Testis (tissue), 5 donors: ENCODE measurements at places on chromosomes 13 and 19.

- no peaks in the 10 kb centered on the region for H3K27me3 ChIP-seq
- no peaks in the 10 kb centered on the region for H3K36me3 ChIP-seq
- H3K4me3 ChIP-seq, result no peak overlapping the region
- no peaks in the 10 kb centered on the region for H3K4me1 ChIP-seq
- H3K27ac ChIP-seq, result no peak overlapping the region
Measured at GRCh38 chr13:112525356-112525945, 62.5 kb downstream of the TUBGCP3 start.

DNA sequence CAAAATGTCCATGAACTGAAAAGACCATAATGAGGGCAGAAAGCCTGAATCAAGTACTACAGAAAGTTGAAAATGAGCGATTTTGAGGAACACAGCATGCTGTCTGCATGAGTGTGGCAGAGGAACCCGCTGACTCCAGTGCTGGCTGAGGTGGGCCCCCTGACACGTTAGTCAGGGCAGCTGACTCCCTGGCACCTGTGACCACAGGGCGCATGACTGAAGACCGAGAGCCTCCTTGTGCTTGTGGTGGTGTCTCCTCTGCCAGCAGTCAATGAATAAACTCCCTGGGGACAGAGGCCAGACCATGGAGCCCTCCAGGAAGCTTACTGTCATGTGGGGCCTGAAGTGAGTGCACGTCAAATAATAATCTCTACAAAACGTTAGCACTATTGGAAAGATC is 38.4 kb upstream of the VSTM2B start:
- no peaks in the 10 kb centered on the region for H3K36me3 ChIP-seq
- H3K4me3 ChIP-seq, result no peak overlapping the region
- DNase-seq, result no peak
- no peak overlapping the region for H3K27ac ChIP-seq
- no peaks in the 10 kb centered on the region for H3K27me3 ChIP-seq
- H3K4me1 ChIP-seq, result no peaks in the 10 kb centered on the region

GRCh38 chr19:801861-802497 is 4.7 kb downstream of the PTBP1 start:
- no peaks in the 10 kb centered on the region for H3K36me3 ChIP-seq
- peaks cover 59% of the 10 kb centered on the region for H3K4me1 ChIP-seq
- DNase-seq, result peak; percentile 72
- H3K4me3 ChIP-seq, result no peak overlapping the region
- no peak overlapping the region for H3K27ac ChIP-seq

DNA sequence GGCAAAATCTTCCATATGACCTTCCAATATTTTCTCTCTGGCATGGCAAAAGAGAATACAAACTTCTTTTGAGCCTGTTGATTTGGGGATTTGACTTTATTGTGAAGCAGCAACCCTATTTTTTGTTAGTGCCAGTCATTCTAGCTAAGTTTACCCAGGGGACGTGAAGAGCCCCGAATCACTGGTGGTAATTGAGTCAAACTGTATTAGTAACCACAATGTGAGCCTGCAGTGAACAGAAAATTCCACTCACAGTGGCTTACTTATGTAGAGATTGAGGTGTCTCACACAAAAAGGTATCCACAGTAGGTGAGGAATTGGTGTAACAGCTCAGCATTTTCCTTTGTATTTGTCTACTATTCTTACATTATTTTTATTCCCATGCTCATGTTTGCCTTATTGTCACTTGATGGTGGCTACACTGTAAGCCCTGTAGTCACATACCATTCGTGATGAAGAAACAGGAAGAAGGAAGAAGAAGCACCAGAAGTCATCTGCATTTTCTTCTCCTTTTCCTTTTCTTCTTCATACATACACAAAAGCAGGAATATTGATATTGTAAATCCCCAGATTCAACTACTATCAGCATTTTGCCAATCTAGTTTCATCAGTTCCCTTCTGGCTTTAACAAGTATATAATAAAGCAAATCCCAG is 33.3 kb upstream of the MYCBP2 start:
- no peaks in the 10 kb centered on the region for H3K36me3 ChIP-seq
- H3K27me3 ChIP-seq, result no peaks in the 10 kb centered on the region
- H3K4me1 ChIP-seq, result no peaks in the 10 kb centered on the region
- no peak for DNase-seq
- H3K27ac ChIP-seq, result no peak overlapping the region

GRCh38 chr19:51695088-51695487 is 2.0 kb downstream of the SPACA6 start:
- H3K36me3 ChIP-seq, result no peaks in the 10 kb centered on the region
- DNase-seq, result no peak
- H3K27ac ChIP-seq, result no peak overlapping the region
- no peaks in the 10 kb centered on the region for H3K27me3 ChIP-seq
- H3K4me3 ChIP-seq, result no peak overlapping the region

DNA sequence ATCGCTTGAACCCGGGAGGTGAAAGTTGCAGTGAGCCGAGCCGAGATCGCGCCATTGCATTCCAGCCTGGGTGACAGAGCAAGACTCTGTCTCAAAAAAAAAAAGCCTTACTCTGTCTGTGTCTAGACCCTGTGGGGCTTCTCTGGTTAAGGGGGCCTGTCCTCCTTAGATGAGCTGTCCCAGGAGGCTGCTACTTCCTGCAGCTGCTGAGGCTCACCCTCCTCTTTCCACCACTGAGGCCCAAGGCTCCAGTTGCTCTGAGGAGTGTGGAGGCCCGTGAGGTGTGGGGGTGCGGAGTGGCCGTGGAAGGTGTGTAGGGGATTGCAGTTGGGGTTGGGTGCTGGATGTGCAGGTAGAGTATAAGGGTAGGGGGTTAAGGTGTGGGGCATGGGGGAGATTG is 22.1 kb upstream of the RASA3 start:
- no peak overlapping the region for H3K27ac ChIP-seq

GRCh38 chr19:42433503-42434260 is 6.5 kb upstream of the LIPE start:
- DNase-seq, result peak; percentile 82
- H3K27ac ChIP-seq, result peak overlapping the region; percentile 45
- H3K4me1 ChIP-seq, result peaks cover 9% of the 10 kb centered on the region
- no peak overlapping the region for H3K4me3 ChIP-seq

- H3K4me3 ChIP-seq, result no peak overlapping the region
- H3K27me3 ChIP-seq, result no peaks in the 10 kb centered on the region
- DNase-seq, result no peak
- H3K4me1 ChIP-seq, result peaks cover 9% of the 10 kb centered on the region
- no peak overlapping the region for H3K27ac ChIP-seq
Measured at GRCh38 chr13:51910508-51910907, 48.7 kb downstream of the CCDC70 start.

GRCh38 chr19:19552798-19553197 is 14.7 kb downstream of the CILP2 start:
- H3K4me1 ChIP-seq, result no peaks in the 10 kb centered on the region
- no peak overlapping the region for H3K27ac ChIP-seq
- H3K4me3 ChIP-seq, result no peak overlapping the region
- H3K36me3 ChIP-seq, result no peaks in the 10 kb centered on the region
- DNase-seq, result no peak
- no peaks in the 10 kb centered on the region for H3K27me3 ChIP-seq

DNA sequence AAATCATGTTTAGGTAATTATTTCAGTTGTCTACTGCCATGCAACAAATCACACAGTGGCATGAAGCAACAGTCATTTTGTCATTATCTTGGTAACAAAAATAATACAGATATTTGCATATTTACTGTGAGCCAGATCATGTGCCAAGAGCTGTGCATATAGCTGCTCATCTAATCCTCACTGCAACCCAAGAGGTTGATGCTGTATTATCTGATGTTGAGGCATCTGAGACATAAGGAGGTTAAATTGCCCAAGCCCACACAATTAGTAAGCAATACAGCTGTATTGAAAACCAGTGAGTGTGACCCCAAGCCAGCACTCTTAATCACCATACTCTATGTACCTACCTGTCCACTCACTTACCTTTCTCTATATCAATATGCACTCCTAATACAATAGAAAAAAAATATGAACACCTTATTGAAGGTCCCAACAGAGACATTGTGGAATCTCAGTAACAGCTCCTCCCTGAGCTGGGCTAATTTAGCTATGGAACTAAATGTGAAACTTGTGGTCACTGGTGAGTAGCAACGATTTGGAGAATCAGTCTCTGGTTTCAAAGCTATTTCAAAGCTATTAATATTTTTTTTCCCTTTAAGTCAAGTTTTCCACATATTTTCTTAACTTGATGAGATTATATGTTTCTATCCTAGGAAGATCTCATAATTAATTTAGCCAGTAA is 185.2 kb downstream of the KLF12 start:
- no peak overlapping the region for H3K27ac ChIP-seq
- H3K27me3 ChIP-seq, result no peaks in the 10 kb centered on the region
- no peaks in the 10 kb centered on the region for H3K36me3 ChIP-seq
- no peak for DNase-seq

DNA sequence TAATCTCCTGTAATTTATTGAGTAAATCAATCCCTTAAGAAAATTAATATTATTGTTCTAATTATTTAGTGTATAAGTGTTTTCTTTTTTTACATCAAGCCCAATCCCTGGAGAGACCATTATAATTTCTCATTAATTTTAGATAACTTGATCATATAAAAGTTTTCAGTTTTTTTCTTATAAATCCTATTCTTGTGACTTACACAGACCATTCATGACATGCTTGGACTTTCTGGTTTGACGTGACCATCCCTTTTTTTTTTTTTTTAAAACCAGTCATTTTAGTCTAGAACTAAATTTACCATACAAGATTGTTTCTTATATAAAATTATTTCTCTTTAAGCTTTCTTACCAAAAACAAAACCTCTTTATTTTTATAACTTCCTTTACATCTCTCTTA is 5.4 kb upstream of the MTRF1 start:
- no peak for DNase-seq
- no peak overlapping the region for H3K27ac ChIP-seq
- H3K27me3 ChIP-seq, result no peaks in the 10 kb centered on the region
- no peaks in the 10 kb centered on the region for H3K36me3 ChIP-seq
- no peaks in the 10 kb centered on the region for H3K4me1 ChIP-seq
- no peak overlapping the region for H3K4me3 ChIP-seq

DNA sequence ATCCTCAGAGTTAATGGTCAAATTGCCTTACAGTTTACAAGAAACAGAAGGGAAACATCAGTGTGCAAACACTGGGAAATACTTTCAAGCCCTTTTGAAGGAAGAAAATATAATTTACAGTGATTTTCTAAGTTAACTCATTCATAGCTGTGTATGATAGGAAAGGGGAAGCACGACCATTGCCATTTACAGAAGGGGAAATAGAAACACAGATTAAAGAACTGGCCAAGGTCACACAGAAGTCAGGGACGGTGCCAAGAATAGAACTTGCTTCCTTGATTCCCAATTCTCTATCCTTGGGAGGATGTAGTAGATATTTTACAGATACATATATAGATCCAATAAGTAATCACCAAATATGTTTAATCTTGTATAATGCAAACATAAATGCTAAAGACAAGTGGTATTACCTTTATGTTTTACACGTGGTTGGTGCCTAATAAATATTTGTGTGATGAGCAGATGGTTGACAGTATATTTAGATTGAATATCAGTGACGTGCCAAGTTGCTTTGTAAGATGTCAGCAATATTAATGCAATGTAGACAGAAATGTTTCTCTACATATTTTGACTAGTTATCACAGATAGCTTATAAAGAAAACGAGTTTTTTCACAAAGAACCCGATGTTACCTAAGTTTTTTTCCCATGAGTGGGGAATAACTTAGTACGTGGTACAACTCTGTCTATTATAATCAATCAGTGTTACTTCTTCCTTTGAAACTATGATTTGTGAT is 73.1 kb downstream of the FLT1 start:
- no peak for DNase-seq
- H3K27me3 ChIP-seq, result no peaks in the 10 kb centered on the region
- no peaks in the 10 kb centered on the region for H3K4me1 ChIP-seq
- H3K4me3 ChIP-seq, result no peak overlapping the region
- H3K27ac ChIP-seq, result no peak overlapping the region
- no peaks in the 10 kb centered on the region for H3K36me3 ChIP-seq

- peaks cover 10% of the 10 kb centered on the region for H3K4me1 ChIP-seq
- H3K27ac ChIP-seq, result no peak overlapping the region
- no peaks in the 10 kb centered on the region for H3K36me3 ChIP-seq
- DNase-seq, result peak; percentile 23
- H3K4me3 ChIP-seq, result peak overlapping the region; percentile 32
Measured at GRCh38 chr13:57634839-57635165, 3.3 kb downstream of the PCDH17 start.

- H3K27me3 ChIP-seq, result no peaks in the 10 kb centered on the region
- no peak overlapping the region for H3K4me3 ChIP-seq
- H3K4me1 ChIP-seq, result no peaks in the 10 kb centered on the region
- H3K36me3 ChIP-seq, result no peaks in the 10 kb centered on the region
Measured at GRCh38 chr13:73168953-73169401, 110.2 kb downstream of the KLF5 start.

DNA sequence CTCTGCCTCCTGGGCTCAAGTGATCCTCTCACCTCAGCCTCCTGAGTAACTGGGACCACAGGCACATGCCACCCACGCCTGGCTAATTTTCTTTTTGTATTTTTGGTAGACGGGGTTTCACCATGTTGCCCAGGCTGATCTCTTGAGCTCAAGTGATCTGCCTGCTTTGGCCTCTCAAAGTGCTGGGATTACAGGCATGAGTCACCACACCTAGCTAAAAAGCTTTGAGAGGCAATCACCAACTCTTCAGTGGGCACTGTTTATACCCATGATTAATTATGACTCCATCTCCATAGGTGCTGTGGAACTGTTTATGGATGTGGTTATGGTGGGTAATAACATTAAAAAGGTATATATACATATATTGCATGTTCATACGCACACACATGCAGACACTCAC is 7.5 kb upstream of the RBM26 start:
- no peaks in the 10 kb centered on the region for H3K4me1 ChIP-seq
- no peak overlapping the region for H3K4me3 ChIP-seq
- no peak overlapping the region for H3K27ac ChIP-seq
- H3K27me3 ChIP-seq, result no peaks in the 10 kb centered on the region

GRCh38 chr13:26762745-26763345 is 2.3 kb upstream of the GPR12 start:
- H3K36me3 ChIP-seq, result no peaks in the 10 kb centered on the region
- H3K27ac ChIP-seq, result no peak overlapping the region
- no peak for DNase-seq
- no peaks in the 10 kb centered on the region for H3K27me3 ChIP-seq

- no peak overlapping the region for H3K27ac ChIP-seq
- DNase-seq, result no peak
Measured at GRCh38 chr13:24460256-24460655, 52.3 kb downstream of the PARP4 start.

DNA sequence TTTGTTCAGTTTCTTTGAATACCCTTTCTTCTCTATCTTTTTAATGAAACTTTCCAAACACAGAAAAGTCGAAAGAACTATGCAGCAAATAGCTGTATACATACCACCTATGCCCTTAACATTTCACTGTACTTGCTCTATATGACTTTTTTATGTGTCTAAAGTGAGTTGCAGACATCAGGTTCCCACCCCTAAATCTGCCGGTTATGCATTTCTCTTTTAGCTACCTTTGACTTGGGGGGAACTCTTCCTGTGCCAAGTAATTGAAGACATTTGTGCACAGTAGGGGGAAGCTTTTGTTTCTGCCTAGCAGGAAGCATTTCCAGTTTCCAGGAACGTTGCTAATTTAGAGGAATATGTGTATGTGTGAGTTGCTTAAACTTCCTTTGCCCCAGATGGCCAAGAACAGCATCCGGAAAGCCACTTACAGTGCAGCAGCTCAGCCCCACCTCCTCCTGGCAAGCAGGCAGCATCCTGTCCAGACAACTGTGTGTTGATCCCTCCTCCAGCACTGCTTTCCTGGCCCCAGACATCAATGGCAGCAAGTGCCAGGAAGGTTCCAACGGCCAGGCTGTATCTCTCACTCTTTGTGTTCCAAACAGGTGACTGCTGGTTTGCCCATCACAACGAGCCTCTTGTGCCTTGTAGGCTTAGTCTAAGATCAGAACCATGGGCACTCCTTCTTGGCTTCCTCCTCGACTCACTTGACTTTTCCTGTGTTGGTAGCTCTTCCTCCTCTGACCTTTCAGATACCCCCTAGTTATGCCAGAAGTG is 14.7 kb upstream of the GRAMD1A start:
- no peaks in the 10 kb centered on the region for H3K4me1 ChIP-seq
- no peaks in the 10 kb centered on the region for H3K36me3 ChIP-seq
- no peak overlapping the region for H3K27ac ChIP-seq
